EH (cell line): ENCODE measurements at places on chromosomes 12 and 14.

- no peak for DNase-seq
Observed at GRCh38 chr12:108784270-108784669, 53.0 kb upstream of the CORO1C start.

DNA sequence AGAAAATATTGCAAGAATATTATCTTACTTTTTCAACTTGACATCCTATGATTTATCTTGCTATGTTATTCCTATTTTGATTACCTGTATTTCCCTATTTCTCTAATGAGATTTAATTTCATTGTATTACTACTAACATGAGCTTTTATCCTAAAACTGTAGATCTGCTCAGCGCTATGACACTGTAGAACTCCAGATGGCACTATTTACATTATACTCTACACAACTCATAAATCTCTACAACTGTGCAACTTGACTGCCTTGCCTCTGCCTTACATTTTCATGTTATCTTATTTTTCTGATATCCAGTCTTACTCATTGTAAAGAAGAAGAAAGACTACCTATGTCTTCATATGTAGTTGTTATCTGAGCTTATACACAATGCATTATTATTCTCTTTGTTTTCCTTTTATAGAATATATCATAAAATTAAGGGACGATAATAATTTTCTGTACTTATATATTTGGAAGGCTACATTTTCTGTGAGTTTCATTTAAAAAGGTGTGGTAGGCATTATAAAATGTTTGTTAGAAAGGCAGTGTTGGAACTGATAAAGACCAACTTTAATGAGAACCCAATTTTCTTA lies 24.1 kb downstream of the NUP37 start:
- peak; percentile 50 for DNase-seq

DNA sequence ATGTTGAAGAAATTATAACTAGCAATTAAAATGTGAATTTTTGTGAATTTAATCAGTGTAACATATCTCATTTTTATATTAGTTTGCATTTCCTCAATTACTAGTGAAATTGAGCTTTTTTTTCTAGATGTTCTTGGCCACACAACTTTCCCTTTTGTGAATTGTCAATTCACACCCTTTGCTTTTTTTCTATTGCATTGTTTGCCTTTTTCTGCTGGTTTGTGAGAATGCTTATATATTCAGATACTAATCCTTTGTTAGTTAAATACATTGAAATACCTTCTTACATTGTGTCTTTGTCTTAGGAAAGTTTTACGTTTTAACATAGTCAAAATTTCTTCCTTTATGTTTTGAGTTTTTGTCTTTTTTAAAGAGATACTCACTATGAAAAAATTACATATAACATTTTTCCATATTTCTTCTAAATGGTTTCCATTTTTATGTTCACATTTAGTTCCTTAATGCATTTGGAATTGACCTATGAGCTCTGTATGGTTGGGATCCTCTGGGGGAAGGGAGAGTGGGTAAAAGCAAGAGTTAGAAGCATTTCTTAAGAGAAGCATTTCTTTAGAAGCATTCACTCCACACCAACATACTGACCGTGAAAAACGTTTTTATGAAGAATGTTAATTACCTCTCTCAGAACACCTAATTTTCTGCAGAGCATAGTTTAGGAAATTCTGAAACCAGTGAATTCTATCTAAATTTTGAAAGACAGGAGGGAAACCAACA lies 126.0 kb downstream of the CAPZA3 start:
- no peak for DNase-seq

- DNase-seq, result peak; percentile 48
Observed at GRCh38 chr12:121009741-121010140, 6.5 kb downstream of the C12orf43 start.

- no peak for DNase-seq
Observed at GRCh38 chr14:41350476-41350875, 256.2 kb upstream of the LRFN5 start.

DNA sequence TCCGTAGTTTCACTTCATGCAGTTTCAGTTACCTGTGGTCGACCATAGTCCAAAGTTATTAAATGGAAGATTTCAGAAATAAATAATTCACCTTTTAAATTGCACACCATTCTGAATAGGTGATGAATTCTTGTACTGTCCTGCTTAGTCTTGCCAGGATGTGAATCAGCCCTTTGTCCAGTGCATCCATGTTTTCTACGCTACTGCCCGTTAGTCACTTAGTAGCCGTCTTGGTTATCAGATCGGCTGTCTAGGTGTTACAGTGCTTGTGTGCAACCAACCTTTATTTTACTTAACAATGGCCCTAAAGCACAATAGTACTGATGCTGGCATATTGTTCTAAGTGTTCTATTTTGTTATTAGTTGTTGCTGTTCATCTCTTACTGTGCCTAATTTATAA lies 146.7 kb downstream of the ACSS3 start:
- no peak for DNase-seq

DNA sequence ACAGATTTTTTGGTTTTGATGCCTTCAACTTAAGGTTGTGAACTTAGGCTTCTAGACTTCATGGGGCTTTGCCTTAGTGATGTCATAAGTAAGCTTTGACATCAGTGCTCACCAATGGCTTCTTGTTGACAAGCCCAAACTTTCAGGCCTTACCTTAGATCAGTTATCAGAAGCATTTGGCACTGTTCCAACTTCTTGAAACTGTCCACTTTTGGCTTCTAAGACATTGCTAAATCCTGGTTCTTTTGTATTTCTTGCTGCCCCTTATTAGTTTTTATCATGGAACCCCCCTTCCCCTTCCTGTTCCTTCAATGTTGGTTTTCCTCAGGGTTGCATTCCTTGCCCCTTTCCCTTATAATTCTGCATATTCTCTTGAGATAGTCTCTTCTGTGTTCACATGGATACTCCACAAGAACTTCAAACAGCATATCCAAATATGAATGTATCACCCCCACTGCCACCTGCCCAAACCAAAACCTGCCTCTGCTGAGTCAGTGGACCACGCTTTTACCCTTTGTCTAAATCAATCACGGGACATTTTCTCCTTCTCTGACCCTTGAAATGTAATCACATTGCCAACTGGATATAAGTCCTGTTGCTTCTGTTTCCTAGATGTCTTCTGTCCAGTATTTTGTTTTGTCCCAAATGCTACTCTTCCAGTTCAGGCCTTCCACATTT lies 7.9 kb downstream of the PFKM start:
- DNase-seq, result no peak

DNA sequence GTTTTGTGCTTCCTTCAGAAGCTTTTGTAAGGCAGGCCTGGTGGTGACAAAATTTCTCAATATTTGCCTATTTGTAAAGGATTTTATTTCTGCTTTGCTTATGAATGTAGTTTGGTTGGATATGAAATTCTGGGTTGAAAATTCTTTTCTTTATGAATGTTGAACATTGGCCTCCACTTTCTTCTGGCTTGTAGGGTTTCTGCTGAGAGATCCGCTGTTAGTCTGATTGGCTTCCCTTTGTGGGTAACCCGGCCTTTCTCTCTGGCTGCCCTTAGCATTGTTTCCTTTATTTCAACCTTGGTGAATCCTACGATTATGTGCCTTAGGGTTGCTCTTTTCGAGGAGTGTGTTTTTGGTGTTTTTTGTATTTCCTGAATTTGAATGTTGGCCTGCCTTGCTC lies 58.2 kb downstream of the NUBPL start:
- DNase-seq, result no peak

- peak; percentile 40 for DNase-seq
Observed at GRCh38 chr14:105021656-105022275, 883 bp upstream of the CDCA4 start.

- peak; percentile 81 for DNase-seq
Observed at GRCh38 chr12:54935235-54935951, 49.2 kb downstream of the TESPA1 start.

DNA sequence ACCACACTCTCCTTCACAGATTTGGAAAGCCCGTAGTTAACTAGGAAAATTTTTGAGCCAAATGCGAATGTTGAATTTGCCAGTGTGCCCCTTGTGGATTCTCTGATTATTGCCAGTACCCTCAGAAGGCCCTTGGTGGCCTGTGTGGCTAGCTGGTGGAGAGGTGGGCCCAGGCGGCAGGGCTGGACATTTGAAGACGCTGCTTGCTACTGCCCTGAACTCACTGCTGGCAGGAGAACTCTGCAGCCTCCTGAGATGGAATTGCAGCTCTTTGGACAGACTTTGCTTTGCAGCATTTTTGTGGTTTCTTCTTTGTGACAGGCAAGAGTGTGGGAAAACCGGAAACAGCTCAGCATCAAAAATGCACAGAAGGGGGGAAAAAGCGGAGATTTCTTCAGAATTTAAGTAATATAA lies 97.6 kb downstream of the TGFB3 start:
- peak; percentile 94 for DNase-seq

DNA sequence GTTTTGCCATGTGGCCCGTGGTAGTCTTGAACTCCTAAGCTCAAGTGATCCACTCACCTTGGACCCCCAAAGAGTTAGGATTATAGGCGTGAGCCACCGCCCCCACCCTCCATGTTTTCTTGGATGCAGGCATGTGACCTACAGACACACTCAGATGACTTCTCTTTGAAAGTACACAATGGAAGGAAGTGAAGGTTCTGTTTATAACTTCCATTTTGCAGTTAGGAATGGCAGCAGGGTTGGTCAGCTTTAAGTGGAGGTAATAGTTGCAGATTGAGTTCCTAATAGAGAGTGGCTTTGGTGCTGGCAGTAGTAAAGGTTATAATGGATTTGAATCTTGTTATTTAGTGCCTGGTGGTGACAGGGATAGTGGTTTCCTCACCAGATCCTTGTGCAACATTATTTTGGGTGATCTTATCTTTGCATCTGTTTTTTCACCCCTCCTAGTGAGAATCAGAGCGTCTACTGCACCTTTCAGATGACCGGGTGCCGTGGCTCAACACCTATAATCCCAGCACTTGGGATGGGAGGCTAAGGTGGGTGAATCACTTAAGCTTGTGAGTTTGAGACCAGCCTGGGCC lies 15.3 kb downstream of the LARP4 start:
- no peak for DNase-seq
